Ovary (tissue), 10 donors: ENCODE measurements at places on chromosomes 12 and 14. TPM values are rescaled to one million over a fixed set of nuclear protein-coding genes. Genes with fewer than 3 reads are reported as not detected.

DNA sequence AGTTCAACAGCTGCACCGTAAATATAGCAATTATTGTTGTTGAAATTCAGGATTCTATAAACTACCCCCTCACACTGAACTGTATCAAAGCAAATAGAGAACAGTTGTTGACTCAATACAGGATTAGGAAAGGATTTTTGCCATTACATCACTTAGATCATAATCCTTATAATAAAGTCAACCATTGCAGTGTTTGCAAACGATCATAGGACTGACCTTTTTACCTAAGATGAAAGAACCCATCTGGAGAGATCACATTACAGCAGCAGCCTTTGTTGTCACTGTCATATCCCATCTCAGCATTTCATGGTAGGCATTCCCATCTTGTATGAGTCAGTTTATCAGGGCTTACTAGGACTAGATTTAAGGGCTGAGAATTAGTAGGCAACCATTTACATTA, 96.1 kb downstream of the IPO8 start:
- H3K4me3 ChIP-seq: no peak overlapping the region
- H3K27ac ChIP-seq: no peak overlapping the region
- no peaks in the 10 kb centered on the region for H3K27me3 ChIP-seq
- H3K4me1 ChIP-seq: no peaks in the 10 kb centered on the region

DNA sequence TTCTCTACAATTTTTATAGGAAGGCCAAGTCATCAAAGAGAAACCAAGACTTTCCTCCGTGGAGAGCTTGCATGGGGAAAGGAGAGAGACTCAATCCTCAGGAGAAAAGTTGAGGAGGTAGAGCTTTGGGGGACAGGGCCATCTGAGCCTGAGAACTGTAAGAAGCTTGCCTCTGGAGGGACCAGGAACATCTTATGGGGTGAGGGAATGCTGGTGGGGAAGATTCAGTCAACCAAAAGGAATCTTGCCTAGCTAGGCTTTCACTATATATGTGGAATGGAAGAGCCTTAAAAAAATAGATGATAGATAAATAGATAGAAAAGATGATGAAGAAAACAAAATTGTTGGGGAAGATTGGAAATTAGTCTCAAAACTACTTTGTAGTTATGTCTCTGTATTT, 63.5 kb downstream of the DYRK2 start:
- H3K27me3 ChIP-seq: no peaks in the 10 kb centered on the region
- H3K27ac ChIP-seq: no peak overlapping the region
- H3K4me1 ChIP-seq: no peaks in the 10 kb centered on the region
- H3K4me3 ChIP-seq: no peak overlapping the region
- DNase-seq: no peak
- no peaks in the 10 kb centered on the region for H3K36me3 ChIP-seq

The KRT80 gene
- polyA plus RNA-seq: 0.11 TPM

DNA sequence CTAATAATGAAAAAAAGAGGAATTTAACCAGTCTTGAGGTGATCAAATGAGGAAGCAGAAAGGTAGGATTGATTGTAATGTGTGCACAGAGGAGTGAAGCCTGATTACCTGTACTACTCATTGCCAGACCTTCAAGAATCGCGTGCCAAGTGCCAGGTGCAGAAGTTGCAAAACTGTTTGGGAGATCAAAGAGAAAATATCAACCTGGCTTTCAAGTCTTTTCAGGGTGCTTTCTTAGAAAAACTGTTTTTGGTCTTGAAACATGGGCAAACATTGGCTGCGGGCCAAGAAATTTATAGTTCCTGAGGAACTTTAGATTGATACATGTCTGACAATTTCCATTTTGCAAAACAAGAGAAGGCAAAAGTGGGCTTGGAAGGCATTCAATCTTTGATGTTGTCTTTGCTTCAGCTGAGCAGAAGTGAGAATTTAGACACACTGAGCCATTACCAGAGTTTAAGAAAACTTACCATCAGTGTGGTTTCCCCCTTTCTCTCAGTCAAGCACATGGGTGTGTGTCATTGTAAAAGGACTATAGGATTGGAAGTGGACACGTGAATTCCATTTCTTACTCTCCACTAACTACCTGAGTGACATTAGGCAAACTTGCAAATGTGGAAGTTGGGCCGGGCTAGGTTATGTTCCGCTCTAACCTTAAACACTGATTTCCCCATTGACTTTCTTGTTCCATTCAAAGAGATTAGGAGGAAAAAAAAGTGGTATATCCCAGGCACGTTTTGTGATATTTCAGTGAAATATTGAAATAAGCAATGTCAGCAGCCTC, 486.2 kb downstream of the DIO2 start:
- no peak overlapping the region for H3K4me3 ChIP-seq
- no peak overlapping the region for H3K27ac ChIP-seq
- no peaks in the 10 kb centered on the region for H3K4me1 ChIP-seq
- no peak for DNase-seq
- H3K36me3 ChIP-seq: no peaks in the 10 kb centered on the region
- no peaks in the 10 kb centered on the region for H3K27me3 ChIP-seq

DNA sequence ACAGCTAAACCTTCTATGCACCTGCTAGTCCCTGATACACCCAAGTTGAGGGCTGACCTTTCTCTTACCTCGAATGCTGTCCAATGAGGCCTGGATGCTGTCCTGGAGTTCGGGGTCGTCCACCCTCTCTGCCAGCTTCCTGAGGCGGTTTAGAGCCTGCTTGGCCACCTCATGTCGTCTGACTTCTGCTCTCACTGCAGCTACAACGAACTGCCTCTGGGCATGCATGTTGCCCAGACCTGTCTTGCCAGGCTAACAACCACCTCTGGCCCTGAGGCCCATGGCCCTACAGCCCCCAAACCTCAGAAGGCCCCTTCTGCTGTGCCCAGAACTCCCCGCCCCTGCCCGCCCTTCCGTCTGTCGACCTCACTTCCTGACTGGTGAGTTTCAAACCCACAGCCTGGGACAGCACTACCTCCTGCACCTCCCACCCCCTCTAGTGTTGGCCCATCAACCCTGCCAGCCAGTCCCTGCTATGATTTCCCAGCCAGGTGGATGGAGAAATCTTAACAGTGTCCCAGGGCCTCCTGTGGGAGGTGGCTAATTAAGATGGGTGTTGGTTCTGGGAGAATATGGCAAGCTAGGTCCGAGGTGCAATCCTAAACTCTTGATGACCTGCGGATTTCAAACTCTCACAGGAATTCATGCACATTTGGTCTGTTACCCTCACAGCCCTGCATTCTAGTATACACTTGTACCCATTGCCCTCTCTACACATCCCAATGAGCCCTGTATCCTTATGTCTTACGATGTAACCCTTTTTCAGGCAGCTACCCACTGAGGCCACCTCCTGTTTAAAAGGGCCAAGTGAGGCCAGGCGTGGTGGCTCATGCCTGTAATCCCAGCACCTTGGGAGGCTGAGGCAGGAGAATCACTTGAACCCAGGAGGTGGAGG, 2.7 kb upstream of the TSPAN31 start:
- H3K4me1 ChIP-seq: peaks cover 10% of the 10 kb centered on the region
- peaks cover 6% of the 10 kb centered on the region for H3K27me3 ChIP-seq
- H3K4me3 ChIP-seq: no peak overlapping the region
- H3K36me3 ChIP-seq: no peaks in the 10 kb centered on the region
- H3K27ac ChIP-seq: no peak overlapping the region
- DNase-seq: no peak

DNA sequence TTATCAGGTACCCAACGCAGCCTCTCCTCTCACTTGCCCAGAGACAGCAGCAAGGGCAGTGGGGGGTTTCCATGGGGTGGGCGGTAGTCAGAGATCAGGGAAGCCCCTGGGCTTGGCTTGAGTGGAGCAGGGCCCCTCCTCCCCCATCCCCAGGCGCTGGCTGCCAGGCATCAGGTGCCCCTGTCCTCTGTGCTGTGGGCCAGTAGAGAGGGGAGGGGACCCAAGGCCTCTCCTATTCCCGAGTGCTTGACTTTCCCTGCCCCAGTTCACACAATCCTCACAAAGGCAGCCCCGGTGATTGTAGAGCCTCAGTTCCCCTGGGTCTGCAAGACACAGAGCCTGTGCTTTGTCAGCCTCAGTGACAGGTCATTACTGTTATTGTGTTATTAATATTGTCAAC, 57.7 kb downstream of the MVK start:
- H3K27me3 ChIP-seq: no peaks in the 10 kb centered on the region
- no peaks in the 10 kb centered on the region for H3K36me3 ChIP-seq
- H3K4me1 ChIP-seq: no peaks in the 10 kb centered on the region
- no peak overlapping the region for H3K4me3 ChIP-seq

DNA sequence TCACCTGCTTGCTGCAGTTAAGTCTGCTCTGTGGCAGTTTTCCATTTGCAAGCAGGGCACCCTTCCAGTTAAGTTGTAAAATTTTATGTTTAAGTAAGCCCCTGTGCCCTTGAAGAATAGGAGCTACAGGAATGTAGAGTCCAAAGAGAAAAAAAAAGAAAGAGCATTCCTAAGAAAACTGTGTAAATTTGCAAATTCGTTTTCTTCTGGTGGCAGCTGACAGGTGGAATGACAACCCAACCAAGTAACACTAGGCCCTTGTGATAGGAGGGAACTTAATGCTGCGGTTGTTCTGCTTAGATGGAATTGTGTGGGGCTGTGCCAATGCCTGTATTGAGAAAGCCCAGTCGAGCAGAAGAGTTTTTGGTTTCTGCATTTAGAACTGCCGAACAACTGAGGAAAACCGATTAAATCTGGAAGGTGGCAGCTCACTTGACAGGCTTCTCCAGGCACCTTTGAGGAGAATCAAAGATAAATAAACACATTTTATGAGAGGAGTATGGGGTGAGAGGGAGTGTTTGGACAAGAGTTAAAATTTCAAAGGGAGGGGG, 280.0 kb downstream of the RAD51B start:
- no peak for DNase-seq
- H3K4me3 ChIP-seq: no peak overlapping the region
- peaks cover 2% of the 10 kb centered on the region for H3K4me1 ChIP-seq
- no peaks in the 10 kb centered on the region for H3K27me3 ChIP-seq
- no peak overlapping the region for H3K27ac ChIP-seq

DNA sequence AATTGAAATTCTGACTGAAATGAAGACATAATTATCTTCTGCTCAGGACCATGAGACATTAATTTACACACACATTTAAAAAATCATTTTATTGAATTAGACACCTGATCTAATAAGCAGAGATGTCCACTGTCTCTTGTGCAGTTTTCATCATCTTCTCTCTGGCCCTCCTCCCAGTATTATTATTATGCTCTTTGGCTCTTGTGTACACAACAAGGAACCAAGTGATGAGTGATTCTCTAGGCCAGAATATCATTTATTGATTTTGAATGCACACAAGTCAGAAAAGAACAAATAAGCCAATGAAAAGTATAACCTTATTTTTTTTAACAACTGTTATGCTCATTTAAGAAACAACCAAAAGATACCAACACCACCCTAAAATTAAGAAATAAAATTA, 244.7 kb upstream of the KRR1 start:
- H3K4me3 ChIP-seq: no peak overlapping the region
- no peak for DNase-seq
- H3K4me1 ChIP-seq: no peaks in the 10 kb centered on the region
- no peak overlapping the region for H3K27ac ChIP-seq
- no peaks in the 10 kb centered on the region for H3K36me3 ChIP-seq

DNA sequence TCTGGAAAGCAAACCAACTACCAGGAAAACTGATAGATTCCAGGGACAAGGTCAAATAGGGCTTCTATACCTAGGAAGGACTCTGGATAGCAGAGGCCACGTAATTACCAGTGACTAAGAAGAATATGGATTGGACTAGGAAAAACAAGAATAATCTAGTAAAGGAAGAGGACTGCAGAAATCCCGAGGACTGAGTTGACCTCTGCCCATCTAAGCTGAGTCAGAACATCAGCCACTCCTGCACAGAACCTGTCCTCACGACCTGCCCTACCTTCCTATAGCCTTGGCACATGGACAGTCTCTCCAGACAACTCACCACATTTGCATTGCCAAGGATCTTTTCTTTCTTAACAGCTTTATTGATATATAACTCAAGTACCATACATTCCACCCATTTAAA, 2.3 kb downstream of the OR6J1 start:
- no peaks in the 10 kb centered on the region for H3K36me3 ChIP-seq
- no peak overlapping the region for H3K4me3 ChIP-seq
- H3K4me1 ChIP-seq: no peaks in the 10 kb centered on the region
- no peak for DNase-seq
- no peaks in the 10 kb centered on the region for H3K27me3 ChIP-seq

The PZP gene
- polyA plus RNA-seq: 0.17 TPM

DNA sequence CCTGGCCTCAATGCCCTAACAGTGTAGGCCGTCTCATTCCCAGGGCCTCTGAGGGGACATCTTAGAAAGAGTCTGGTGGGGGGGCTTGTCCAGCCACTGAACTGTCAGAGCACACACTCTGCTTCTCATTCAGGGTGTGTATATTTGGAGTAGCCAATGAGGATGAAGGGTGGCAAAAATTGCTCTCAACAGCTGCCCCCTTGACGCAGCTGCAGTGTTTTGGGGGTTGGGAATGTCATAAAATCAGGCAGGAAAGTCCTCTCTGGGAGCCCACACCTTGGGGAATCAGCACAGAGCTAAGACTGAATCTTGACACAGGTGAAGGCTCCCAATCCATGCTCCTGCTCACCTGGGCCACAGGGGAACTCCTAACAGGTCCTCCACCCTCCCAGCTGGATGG, 1.5 kb downstream of the RASAL1 start:
- H3K27me3 ChIP-seq: no peaks in the 10 kb centered on the region
- no peaks in the 10 kb centered on the region for H3K4me1 ChIP-seq
- no peak overlapping the region for H3K27ac ChIP-seq
- H3K36me3 ChIP-seq: no peaks in the 10 kb centered on the region

GRCh38 chr12:5956987-5957386, 11.9 kb upstream of the ANO2 start:
- H3K27ac ChIP-seq: no peak overlapping the region
- peaks cover 2% of the 10 kb centered on the region for H3K27me3 ChIP-seq
- H3K4me1 ChIP-seq: no peaks in the 10 kb centered on the region
- H3K4me3 ChIP-seq: no peak overlapping the region
- no peak for DNase-seq

The DPY19L2 gene
- polyA plus RNA-seq: 14.2 TPM

- no peaks in the 10 kb centered on the region for H3K27me3 ChIP-seq
- H3K4me3 ChIP-seq: no peak overlapping the region
- H3K27ac ChIP-seq: no peak overlapping the region
- no peaks in the 10 kb centered on the region for H3K36me3 ChIP-seq
- DNase-seq: peak; percentile 61
Observed at GRCh38 chr12:105659355-105660075, 329.0 kb downstream of the C12orf75 start.

- H3K27me3 ChIP-seq: no peaks in the 10 kb centered on the region
- peaks cover 3% of the 10 kb centered on the region for H3K4me1 ChIP-seq
- no peaks in the 10 kb centered on the region for H3K36me3 ChIP-seq
- no peak for DNase-seq
Observed at GRCh38 chr12:12158858-12159257, 88.1 kb downstream of the BCL2L14 start.

GRCh38 chr12:94269316-94269999, 121.1 kb downstream of the PLXNC1 start:
- no peaks in the 10 kb centered on the region for H3K27me3 ChIP-seq
- DNase-seq: no peak
- H3K36me3 ChIP-seq: no peaks in the 10 kb centered on the region

DNA sequence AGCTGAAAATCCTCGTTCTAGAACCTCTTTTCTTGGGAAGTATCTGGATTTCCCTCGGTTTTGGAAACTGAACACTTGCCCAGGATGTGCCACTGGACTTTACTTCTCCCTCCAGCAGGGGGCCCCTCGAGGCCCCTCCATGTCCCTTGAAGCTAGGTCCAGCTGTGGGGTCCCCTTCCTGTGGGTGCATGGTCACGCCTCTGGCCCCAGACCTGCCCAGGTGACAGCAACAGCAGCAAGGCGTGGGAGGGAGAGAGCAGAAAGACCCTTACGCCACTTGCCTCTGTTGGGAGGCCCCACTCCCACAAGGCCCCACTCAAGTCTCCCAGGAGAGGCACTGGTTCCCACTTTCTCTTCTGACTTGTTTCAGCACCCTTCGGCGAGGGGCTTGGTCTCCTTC, 3.1 kb downstream of the SLC25A29 start:
- peaks cover 4% of the 10 kb centered on the region for H3K4me1 ChIP-seq
- no peak for DNase-seq

The SLC16A7 gene
- 2.0 TPM for polyA plus RNA-seq

The C1QL4 gene
- not detected for polyA plus RNA-seq
